ENCODE measurements at places on chromosomes 6 and 20.

DNA sequence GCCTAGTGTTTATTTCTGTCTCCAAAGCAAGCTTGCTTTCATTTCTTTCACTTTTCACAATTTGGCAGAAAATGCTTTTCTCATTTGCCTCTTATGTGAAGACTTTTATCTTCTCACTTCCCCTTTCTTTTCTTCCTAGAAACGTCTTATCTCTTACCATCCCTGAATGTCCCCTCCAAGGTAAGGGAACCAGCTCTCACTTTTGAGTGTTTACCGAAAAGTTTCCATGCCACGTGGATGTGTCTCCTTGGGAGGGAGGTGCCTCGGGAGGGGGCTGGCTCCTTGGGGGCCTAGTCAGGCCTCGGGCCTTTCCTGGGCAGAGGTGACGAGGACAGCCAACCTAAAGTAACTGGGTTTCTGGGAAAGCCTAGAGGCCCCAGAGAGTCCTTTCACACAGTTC, 127.4 kb downstream of the CD24 start:
- no peak for DNase-seq

GRCh38 chr6:167588181-167588919, 238.4 kb upstream of the AFDN start:
- DNase-seq: no peak

DNA sequence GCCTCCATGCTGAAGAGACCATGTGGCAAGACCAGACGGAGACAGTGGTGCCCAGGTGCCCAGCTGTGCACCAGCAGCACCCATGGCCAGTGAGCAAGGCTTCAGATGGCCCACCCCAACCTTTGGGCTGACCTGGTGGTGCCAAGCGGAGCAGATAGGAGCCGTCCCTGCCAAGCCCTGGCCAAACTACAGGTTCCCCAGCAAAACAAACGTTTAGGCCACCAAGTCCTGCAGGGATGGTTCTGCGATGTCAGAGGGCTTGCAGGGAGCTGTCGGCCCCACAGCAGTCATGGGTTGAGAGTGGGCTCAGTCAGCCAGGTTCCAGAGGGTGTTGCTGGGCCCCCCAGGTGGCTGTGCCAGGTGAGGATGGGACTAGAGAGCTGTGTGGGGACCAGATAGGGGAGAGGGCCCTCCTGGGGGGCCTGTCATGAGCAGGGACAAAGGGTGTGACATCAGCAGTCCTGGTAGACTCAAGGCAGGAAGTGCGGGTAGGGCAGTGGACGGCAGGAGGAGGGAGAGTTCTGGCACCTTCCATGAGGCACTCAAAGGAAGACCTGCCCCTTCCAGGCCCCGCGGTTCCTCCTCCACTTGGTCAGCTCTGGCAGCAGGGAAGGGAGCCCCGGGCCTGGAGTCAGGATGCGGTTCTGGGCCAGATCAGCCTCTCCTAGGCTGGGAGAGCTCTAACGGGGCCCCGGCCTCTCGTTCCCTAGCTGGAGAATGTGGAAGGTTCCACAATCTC, 342.4 kb downstream of the ZFAND3 start:
- DNase-seq: no peak

DNA sequence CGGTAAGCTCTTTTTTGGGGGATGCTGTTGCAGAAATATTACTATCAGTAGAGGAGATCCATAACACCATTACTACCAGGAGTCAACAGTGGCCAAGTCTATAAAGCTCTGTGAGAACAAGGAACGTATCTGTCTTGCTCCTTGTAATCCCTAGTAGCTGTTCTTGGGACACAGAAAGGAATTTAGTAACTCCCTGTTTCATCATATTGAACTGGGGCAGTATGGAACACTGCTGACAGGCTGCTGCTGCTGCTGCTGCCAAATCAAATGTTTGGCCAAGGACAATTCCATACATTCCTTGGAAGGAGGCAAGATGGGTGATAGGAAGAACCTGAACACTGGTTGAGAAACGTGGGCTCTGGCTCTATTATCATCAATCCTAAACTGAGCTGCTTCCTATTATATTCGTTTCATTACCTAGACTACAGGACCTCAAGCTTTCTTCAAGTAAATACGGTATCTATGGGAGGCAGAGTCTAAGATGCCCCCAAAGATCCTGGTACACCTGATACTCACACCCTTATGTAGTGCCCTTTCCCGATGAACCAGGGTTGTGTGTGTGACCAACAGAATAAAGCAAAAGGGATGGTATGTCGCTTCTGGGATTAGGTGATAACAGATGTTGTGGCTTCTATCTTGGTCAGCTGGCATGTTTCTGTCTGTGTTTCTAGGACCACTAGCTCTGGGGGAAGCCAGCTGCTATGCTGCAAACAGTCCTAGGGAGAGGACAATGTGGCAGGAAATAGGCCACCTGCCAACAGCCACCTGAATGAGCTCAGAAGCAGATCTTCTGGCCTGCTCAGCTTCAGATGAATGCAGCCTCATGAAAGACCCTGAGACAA, 39.5 kb downstream of the ELOVL5 start:
- no peak for DNase-seq

Data from NCI-H187 treated with DMSO at 0.1 percent for 48 hours (cell line).